ENCODE measurements at places on chromosomes 7 and 10.
A peak's percentile ranks its signal among the peaks of the same experiment; 100 is the strongest.

DNA sequence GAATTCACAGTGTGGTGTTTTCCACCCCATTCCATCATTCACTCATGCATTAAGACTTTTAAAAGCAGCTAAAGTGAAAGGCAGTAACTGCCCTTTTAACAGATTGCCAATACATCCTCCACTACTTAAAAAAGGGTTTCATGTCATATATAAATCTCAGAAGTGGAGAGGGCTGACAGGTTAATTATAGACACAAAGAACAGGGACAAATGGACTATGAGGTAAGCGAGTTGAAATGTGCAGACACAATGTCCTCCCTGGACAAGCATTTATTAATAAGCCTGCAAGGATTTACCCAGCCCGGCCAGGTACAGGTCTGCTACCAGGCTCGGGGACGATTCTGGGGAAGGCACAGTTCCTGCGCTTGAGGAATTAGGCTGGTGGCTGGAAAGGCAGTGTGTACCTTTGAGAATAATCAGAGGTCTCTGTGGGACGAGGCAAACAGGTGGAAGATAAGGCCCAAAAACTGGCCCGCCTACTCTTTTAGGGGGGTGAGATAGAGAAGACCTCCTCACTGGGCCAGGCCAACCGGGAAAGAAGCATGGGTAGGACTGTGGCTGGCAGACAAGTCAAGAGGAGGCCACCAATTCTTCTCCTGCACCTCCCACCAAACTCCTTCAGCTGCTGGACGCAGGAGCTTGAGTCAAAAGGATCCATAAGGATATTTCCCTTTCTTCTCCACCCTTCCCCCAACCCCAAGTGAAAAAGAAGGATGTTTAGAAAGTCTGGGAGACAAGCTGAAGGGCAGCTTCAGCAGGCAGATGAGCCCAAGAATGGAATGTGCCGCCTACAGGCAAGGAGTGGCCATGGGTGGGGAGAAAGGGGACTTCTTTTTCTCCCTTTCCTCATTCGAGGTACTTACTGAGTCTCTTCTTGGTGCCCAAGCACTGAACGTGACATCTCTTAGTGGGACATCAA lies 1.5 kb downstream of the PDLIM1 start:
- no peak for DNase-seq

GRCh38 chr10:61721431-61721830 lies 58.7 kb downstream of the CABCOCO1 start:
- no peak for DNase-seq

GRCh38 chr10:131193923-131194322 lies 117.6 kb downstream of the TCERG1L start:
- no peak for DNase-seq

DNA sequence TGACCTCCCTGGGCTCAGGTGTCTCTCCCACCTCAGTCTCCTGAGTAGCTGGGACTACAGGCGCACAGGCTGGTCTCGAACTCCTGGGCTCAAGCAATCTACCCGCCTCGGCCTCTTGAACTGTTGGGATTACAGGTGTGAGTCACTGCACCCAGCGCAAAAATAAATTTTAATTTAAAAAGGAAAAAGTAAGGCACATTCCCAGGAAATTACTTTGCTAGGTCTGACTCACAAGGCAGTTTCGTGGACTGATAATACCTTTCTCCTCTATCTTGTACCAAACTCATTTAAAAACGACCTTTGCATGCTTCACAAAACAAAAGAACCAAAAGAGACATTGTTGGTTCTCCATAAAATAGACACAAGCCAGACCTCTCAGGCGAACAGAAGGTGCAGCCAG lies 29.7 kb downstream of the PARP12 start:
- DNase-seq = no peak

GRCh38 chr7:146412781-146413180 lies 296.2 kb downstream of the CNTNAP2 start:
- no peak for DNase-seq

DNA sequence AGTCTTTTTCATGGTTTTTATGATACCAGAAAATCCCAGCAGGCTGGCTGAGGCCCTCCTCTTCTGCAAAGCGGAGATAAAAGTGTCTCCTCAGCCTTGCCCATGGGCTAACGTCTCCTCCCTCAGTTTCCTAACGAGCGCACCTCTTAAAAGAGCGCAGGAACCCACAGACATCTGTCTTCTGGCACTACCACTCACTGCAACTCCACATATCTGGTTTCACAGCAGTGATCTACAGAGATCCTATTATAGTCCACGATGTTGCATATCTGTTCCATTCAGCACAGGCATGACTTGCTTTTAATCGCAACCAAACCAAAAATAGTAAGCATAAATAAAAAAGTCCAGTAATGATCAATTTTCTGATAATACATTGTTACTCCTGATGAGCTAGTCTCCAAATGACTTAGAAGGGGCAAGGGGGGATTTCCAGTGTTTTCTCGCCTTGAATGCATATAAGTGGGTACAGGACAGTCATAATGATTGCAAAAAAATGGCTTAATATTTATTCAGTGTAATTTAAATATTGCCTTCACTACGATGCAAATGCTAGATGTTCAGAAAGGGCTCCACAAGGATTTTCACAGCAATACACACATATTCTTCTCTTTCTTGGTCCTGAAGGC lies 20.9 kb downstream of the ANKRD22 start:
- DNase-seq = no peak

DNA sequence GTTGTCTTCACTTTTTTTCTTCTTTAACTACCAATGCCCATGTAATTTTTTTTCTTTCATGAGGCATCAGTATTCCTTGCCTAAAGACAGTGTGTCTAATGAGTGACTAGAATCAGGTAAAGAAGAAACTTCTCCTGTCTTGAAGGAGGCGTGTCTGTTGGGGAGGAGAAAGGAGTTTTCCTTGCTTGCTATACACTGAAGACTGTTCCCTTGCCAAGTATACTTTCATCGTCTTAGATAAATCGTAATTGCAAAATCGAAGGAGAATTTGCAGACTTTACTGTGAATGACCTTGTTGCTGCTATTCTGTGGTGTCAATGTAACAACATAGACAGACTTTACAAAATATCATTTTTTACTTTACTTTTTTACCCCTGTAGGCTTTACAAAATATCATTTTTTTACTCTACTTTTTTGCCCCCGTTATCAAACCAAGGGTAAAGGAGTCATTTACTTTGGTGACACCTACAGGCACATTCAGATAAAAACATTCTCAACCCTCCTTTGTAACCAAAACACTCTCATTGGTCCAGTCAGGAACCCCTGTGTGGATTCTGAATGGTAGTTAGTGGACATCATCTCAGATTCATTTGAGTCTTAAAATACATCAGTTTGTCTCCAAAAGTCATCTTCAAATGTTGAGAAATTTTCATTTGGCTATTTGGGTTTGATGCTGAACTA lies 232.4 kb downstream of the AHR start:
- no peak for DNase-seq

- no peak for DNase-seq
These were observed 98.4 kb downstream of the GNAT3 start for GRCh38 chr7:80413383-80413945.

GRCh38 chr10:101816376-101816775 lies 1.9 kb downstream of the OGA start:
- no peak for DNase-seq

DNA sequence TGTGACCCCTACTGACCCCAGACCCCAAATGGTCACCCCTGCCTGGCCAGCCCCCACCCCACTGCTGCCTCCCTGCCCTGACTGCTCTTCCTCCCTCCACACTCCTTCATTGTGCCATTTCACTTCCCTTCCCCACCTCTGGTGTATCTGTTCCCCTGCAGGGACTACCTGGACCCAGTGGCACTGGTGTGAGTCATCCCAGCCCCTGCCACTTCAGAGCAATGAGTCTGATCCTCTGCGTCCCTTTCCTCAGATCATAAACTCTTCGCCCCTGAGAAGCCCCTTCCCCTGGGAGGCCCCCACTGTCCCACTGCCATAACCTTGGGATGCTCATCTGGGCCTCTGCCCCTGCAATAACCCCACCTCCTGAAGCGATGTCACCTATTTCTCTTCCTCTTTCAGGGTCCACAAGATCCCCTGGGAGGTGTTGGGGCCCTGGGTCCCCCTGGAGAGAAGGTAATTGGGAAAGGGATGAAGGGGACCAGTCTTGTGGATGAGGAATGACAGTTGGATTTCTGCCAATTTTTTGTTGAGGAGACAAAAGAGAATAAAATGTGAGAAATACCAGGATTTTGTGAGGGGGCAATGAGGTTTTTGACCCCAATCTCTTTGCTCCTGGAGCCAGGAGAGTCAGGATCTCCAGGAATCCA lies 19.1 kb upstream of the VOPP1 start:
- DNase-seq = no peak

DNA sequence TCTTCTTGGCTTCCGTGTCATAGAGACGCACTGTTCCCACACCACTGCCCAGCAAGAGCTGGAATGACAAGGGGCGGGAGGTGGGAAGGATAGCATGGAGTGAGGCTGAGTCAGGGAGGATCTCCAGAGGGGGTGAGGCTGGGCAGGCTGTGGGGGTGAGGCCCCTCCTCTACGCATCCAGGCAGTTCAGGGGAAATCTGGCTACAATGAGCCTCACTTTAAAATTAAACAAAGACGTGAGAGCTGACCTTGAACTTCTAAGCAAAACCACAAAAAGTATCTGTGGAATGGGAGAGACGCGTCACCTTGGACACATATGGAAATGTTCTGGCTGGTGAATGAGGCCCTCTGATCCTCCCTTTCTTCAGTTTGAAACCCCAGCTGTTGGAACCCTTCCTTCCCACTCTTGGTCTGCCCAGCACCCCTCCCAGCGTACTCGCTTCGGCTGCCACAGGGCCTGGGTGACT lies 17.7 kb downstream of the WDR91 start:
- no peak for DNase-seq

GRCh38 chr10:91210435-91210834 lies 10.0 kb upstream of the PCGF5 start:
- DNase-seq = peak; percentile 87

- no peak for DNase-seq
These were observed at the start of gene ZMYND11 for GRCh38 chr10:135132-135600. Gene ZMYND11, plus strand, starts transcription at chr10:135455. Its CDS starts 44,558 bp downstream, at chr10:180013.

Data from DMS79 (cell line).